ENCODE measurements at places on chromosomes 4 and X. TPM values are rescaled to one million over a fixed set of nuclear protein-coding genes. Genes with fewer than 3 reads are reported as not detected.

Gene VCX2
- not detected for total RNA-seq

Gene NAA11
- not detected for total RNA-seq

Gene ALB
- total RNA-seq = 0.30 TPM

Gene NDNF
- 137 TPM for total RNA-seq

Gene CCDC149
- 22.4 TPM for total RNA-seq

Gene ITIH6
- not detected for total RNA-seq

Gene XIAP
- 31.8 TPM for total RNA-seq

Gene IQSEC2
- total RNA-seq = 27.5 TPM

Gene LIMCH1
- 263 TPM for total RNA-seq

Gene CYP2U1
- total RNA-seq = 3.6 TPM

Gene GPR143
- total RNA-seq = 0.59 TPM

Gene DUX4
- not detected for total RNA-seq

Gene S100G
- not detected for total RNA-seq

Gene FDCSP
- total RNA-seq = 0.51 TPM

Gene ODAM
- total RNA-seq = 3.3 TPM

Gene TAF9B
- total RNA-seq = 10.5 TPM

Gene EIF4E
- 86.7 TPM for total RNA-seq

Gene OSTC
- total RNA-seq = 59.2 TPM

Gene ZNF732
- total RNA-seq = not detected

Gene PRKX
- 23.0 TPM for total RNA-seq

Gene HSD17B13
- total RNA-seq = 0.30 TPM

Gene SYP
- 4.0 TPM for total RNA-seq

Gene LRAT
- 0.22 TPM for total RNA-seq

Gene ZNF185
- 19.9 TPM for total RNA-seq

Gene OPHN1
- total RNA-seq = 10.1 TPM

Gene TAF7L
- total RNA-seq = not detected

Gene RASGEF1B
- total RNA-seq = 54.1 TPM

Gene KCND1
- 1.9 TPM for total RNA-seq

Gene THAP6
- 28.8 TPM for total RNA-seq

Gene H2BW1
- not detected for total RNA-seq

Gene GABRG1
- total RNA-seq = not detected

Gene NIPAL1
- 0.40 TPM for total RNA-seq

Gene RBM47
- 187 TPM for total RNA-seq

Gene PROM1
- total RNA-seq = 4.8 TPM

Gene RNF212
- 4.4 TPM for total RNA-seq

Gene EGF
- 9.2 TPM for total RNA-seq

Gene TMEM47
- 29.9 TPM for total RNA-seq

Gene BCORL1
- total RNA-seq = 12.4 TPM

Gene OTC
- total RNA-seq = 2.5 TPM

Gene GLOD5
- total RNA-seq = not detected

Gene CLTRN
- total RNA-seq = 5.2 TPM

Gene HMX1
- total RNA-seq = not detected

Gene RBMXL3
- total RNA-seq = not detected

Gene ANXA3
- 194 TPM for total RNA-seq

Gene NEK1
- total RNA-seq = 13.6 TPM

Gene PAGE1
- total RNA-seq = not detected

Gene PCSK1N
- total RNA-seq = 1.7 TPM

Gene MAP9
- total RNA-seq = 7.1 TPM

Gene SMPX
- not detected for total RNA-seq

Gene GPAT3
- not detected for total RNA-seq

Gene ANK2
- total RNA-seq = 5.2 TPM

Gene FRMPD4
- 0.10 TPM for total RNA-seq
